ENCODE measurements at places on chromosomes 12 and 14.

DNA sequence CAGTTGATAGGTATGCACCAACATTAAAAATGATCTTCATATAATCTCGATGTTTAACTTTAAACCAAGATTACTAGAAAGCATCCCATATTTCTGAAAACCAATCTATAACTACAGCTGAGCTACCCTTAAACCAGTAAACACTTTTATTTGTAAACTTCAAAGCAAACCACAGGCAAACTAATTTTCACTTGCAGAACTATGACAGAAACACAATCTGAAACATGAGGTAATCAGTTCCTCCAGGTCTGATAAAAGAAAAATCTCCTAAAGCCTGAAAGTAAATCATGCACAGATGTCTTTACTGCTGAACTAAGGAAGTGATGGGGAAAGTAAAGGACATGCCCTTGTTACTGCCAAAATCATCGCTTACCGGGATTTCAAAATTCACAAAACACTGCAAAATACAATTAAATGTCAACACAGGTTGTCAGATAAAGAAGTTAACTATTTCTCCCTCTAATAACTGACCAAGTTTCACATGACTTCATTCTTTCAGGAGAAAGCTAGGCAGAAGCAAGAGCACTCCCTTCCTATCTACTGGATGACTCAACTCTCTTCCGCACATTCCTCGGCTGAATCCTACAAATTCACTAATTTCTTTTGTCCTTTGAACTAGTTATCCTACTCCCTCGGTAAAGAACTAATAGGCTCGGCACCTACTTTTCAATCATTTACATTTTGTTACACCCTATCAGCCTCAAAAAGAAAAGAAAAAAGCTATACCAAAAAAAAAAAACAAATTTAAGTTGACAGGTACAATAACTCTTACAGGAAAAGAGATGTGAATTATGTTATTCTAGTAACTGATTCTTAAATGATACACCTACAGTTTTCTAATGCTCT lies 1.4 kb downstream of the EEA1 start:
- DNase-seq = no peak

DNA sequence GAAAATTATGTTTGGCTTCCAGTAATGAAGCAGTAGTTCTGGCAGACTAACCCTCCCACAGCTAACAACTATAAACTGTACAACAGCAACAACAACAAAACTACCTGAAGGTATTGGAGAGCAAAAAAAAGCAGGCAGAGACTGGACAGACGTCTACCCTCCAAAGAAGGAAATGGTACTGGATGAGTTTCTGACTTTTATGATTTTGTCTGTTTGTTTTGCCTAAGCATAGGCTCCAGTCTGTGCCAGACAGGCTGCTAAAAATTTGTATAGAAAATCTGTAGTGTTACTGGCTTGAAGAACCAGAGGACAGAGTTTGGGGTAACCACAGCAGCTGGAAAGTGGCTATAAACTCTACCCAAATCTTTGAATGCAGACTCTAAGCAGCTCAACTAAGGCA lies 131.3 kb downstream of the SLC25A47 start:
- no peak for DNase-seq

DNA sequence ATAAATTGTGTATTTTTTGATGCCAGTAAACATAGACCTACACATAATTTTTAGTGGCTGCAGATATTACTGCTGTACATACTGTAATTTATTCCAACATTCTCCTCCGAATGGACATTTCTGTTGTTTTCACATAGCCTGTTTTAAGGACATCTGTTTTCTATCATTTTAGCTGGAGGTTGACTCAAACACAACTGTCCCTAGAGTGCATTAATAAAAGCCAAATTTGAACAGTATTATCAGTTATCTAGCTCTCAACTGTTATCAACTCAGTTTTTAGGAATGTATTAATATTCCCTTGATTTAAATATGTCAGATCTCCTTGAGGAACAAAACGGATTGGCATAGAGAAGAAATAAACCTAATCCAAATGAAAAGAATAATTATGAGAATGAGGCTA lies 17.2 kb upstream of the PIWIL1 start:
- no peak for DNase-seq

- no peak for DNase-seq
These were observed 206.2 kb downstream of the FSCB start for GRCh38 chr14:44300916-44301315.

GRCh38 chr14:69055125-69055524 lies 76.0 kb upstream of the ACTN1 start:
- no peak for DNase-seq
